ENCODE measurements at places on chromosomes 5 and 9.
A peak's percentile ranks its signal among the peaks of the same experiment; 100 is the strongest.

DNA sequence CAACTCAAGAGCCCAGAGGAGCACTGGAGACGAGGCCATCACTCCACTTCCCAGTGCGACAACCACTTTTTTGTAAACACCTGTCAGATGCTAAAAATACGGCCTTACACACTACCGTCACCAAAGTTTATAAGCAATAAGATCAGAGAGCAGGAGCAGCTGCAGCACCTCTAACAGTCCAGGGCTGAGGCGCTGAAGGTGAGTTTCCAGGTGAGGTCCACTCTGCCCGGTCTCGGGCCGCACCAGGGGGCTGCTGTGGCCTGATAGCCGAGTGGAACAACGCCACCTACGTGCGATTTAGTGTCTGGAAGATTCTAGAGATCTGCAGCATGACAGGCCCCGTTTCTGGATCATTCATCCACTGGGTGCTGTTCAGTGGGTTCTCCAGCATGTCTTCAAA, 25.8 kb upstream of the CAMSAP1 start:
- DNase-seq = no peak

GRCh38 chr9:76897804-76898525, 7.9 kb downstream of the PRUNE2 start:
- DNase-seq = no peak

DNA sequence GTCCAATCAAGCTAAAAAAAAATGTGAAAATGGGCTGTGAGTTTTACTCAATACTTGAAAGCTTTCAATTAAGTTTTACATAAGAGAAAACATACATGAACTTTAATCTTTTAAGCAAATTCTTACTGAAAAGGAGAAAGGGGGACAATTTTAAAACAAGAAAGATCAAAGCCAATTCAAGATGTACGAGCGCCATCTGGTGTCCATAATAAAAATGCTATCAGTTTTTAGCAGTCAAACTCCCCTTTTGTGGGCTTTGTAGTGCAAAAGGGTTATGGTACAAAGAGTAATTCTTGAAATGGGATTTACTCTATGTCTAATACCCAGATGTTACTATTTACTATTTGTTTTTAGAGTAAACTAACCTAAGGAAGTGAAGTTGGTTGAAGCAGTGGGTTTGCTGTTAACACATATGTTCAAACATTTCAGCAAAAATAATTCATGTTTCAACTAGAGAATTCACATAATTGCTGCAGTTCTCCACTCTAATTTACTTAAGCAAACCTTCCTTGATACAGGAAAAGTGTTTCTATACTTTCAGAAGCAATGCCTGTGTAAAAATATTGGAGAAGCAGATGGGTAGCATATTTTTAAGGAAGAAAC, 228.2 kb upstream of the TYRP1 start:
- peak; percentile 18 for DNase-seq

GRCh38 chr5:41507501-41507900, 2.9 kb downstream of the PLCXD3 start:
- no peak for DNase-seq

DNA sequence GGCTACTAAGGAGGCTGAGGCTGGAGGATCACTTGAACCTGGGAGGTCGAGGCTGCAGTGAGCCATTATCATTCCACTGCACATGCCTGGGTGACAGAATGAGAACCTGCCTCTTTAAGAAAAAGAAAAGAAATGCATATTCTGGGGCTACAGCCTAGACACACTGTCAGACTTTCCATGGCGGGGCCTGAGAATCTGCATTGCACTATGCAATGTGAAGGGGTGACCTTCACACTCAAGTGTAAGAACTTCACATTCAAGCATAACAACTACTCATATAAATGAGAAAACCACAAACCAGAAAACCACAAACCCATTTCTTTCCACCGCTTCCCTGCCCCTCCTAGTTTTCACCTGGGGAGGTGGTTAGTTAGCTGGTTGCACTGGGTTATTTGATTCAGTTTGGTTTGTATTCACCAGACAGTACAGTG, 18.0 kb upstream of the FBP2 start:
- no peak for DNase-seq

DNA sequence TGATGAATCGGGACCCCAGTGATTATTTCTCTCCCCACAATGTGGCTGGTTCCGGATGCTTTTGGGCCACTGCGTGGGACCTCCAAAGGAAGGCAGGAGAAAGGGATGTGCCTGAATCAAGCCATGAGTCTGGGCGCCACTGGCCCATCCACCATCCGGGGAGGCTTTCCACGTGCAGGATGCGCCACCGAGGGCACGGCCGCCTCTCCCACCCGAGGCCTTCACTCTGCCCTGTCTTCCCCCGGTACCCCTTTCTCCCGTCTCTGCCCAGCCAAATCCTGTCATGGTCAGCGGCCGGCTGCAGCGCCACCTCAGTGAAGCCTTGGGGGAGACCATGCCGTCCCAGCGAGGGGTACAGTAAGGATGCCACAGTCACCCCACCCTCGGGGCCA, 43.9 kb upstream of the GRHPR start:
- DNase-seq = no peak

- DNase-seq = no peak
These were observed 233.9 kb upstream of the SGCD start for GRCh38 chr5:156093024-156093423.

DNA sequence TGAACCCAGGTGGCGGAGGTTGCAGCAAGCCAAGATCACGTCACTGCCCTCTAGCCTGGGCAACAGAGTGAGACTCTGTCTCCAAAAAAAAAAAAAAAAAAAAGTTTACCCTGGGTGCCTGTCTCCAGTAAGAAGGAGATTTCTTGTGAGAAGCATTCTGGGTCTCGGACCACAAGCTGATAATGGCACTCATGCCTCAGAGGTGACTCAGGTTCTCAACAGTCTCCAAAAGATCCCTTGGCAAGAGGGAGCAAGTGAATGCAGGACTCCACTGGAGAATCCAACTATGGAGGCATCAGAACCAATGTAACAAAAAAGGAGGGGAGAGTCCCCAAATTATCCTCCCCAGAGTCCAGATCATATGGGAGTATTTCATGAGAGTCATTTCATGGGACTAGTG, 106.0 kb upstream of the LRRTM2 start:
- DNase-seq = peak; percentile 79

DNA sequence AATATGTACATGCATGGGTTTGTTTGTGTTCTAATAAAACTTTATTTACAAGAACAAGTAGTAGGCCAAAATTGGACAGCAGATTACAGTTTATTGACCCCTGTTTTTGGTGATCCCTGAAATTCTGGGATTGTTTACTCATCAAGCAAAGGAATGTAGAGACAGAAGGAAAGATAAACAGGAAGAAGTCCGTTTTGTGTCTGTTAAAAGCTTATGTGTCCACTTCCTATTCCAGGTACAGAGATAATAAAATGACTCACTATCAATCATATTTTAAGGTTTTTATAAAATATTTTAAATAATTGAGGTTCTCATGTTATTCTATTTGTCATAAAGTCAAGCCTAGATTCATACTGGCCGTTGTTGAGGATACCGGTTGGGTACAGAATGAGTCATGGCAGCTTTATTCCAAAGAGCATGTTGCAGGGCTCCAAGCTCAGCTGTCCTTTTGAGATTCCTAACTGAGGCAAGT, 214.9 kb upstream of the DAB2 start:
- DNase-seq = no peak

GRCh38 chr9:130955947-130956621, 17.0 kb upstream of the FIBCD1 start:
- no peak for DNase-seq

- no peak for DNase-seq
These were observed 81.4 kb downstream of the PGM5 start for GRCh38 chr9:68437785-68438184.

- no peak for DNase-seq
These were observed 540.2 kb upstream of the TRPC7 start for GRCh38 chr5:136905571-136905970.

DNA sequence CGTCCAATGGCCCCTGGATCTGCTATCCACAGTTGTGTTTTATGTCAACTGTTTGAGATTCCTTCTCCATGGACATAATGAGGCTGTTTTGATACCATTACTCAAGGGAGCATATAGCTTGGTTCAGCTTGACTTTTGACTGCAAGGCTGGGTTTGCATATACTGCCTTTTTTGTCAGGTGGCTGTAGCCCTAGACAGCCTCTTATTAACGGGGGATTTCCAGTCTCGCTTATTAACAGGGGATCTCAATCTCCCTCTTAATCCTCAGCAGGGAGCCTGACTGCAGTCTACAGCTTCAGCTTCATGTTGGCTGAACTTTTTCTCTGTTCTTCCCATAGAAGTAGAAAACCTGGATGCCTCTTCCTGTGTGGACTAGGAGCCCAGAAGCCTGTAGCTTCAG, 73.7 kb upstream of the TNC start:
- DNase-seq = no peak

GRCh38 chr5:120106912-120107525, 357.1 kb upstream of the PRR16 start:
- no peak for DNase-seq

DNA sequence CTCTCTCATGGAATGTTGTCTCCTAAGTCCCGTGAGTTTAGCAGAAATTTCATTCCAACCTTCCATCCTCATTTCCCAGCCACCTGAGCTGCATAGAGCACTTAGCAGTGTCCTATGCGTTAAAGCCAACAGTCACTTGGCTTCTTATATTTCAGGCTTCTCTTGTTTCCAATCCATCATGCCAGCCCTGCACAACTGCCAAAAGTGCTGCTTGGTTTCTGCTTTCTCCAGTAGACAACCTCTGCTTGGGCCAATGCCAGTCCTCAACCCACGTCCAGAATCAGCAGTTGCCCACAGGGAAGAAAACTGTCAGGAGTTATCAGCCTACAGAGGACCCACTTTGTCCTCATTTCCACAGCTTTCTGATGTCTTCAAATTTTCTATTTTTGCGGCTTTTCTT, 42.5 kb downstream of the KCNIP1 start:
- DNase-seq = no peak

GRCh38 chr5:123170816-123171215, 81.8 kb downstream of the PRDM6 start:
- no peak for DNase-seq

DNA sequence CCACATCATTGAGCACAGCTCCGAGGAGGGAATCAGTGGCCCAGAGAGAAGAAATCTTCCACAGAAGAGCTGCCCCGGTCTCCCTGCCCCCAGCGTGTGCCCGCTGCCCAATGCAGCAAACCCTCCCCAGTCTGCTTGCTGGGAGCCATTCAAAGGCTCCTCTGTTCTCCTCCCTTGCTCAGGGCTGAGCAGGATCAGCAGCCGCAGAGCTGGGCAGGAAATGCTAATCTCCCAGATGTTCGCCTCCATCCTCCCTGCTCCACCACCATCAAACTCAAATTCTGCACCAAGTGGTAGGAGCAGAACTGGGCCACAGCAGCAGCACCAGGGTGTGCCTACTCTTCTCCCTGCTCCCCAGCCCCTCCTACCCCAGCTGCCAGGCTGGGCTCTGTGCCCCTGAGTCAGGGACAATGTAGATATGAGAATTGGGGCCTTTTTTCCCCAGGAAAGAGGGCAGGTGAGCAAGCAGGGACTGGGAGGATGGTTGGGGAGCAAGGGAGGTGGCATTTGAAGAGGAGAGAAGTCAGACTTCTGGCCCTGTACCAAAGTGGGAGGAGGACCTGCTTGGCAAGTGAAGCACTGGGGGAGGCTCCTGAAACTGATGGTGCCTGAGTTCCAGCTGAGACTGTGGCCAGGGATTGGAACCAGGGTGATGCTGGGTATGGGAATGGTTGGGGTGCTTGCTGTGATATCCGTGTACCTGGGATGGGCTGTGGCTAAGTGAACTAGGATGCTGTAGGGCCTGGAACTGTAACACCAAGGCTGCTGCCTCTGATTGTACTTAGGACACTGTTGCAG, 1.9 kb upstream of the PCDH1 start:
- DNase-seq = no peak

DNA sequence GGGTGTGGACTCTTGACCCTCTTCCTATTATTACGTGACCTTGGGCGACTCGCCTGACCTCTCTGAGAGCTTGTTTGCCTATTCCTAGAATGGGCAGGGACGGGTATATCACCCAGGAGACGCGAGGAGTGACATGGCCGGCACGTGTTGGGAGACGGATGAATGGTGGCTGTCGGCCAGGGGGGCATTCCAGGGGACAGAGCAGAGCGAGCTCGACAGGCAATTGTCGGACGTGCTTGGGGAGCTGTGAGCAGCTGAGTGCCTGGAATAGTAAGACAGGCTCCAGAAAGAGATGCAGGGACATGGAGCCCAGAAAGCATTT, 29.3 kb upstream of the UNC5A start:
- DNase-seq = no peak

GRCh38 chr9:127714951-127715469, 453 bp downstream of the PTRH1 start:
- DNase-seq = peak; percentile 60

- no peak for DNase-seq
These were observed 130.7 kb upstream of the ACO1 start for GRCh38 chr9:32253731-32254130.

DNA sequence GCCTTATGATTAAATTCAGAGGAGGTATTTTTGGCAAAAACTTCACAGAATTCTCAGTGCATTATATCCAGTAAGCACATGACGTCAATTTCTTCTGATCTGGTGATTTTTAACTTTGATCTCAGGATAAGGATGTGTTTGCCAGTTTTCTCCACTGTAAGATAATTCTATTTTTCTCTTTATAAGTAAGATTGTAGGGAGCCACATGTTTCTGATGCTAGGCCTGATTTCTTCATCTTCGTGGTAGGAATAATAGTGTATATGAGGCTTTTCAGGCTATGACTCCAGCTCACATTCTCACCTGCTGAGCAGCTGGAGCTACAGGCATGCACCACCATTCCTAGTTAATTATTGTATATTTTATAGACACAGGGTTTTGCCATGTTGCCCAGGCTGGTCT, 32.1 kb upstream of the LMNB1 start:
- no peak for DNase-seq

- no peak for DNase-seq
These were observed 234.1 kb upstream of the DAB2 start for GRCh38 chr5:39658866-39659265.

DNA sequence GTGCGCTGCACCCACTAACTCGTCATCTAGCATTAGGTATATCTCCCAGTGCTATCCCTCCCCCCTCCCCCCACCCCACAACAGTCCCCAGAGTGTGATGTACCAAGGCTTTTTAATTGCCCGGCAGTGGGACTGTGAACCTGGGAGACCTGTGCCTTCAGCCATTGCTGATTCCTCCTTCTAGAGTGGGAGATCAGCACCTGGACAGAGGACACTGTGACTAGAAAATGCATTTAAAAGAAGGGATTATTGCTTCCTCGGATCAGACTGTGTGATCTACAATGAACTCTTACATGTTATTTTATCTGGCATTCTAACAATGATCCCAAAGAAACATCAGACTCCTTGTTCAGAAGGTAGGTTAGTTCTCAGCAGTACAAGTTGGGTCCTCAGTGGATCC, 25.9 kb downstream of the CTSL start:
- no peak for DNase-seq

- DNase-seq = no peak
These were observed 90.8 kb downstream of the ARHGAP26 start for GRCh38 chr5:142861011-142861410.
